GF-D8 (cell line): ENCODE measurements at places on chromosomes 1 and 21.

DNA sequence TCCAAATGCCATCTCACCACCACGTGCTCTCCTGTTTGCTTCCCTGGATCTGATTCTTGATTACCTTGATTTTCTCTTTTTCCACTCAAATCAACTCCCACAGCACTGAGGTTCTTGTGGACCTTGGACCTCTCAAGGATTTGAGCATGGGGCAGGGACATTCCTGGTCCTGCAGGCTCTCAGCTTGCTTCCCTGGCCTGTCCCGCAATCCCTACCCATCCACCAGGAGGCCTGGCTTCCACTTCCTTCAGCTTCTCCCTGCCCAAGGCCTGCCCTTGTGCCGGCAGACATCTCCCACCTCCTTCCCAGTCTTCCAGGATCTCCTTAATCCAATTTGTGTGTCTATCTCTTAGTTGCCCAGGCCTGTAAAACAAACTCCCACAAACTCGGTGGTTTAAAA lies 21.6 kb downstream of the PLA2G2A start:
- no peak for DNase-seq

DNA sequence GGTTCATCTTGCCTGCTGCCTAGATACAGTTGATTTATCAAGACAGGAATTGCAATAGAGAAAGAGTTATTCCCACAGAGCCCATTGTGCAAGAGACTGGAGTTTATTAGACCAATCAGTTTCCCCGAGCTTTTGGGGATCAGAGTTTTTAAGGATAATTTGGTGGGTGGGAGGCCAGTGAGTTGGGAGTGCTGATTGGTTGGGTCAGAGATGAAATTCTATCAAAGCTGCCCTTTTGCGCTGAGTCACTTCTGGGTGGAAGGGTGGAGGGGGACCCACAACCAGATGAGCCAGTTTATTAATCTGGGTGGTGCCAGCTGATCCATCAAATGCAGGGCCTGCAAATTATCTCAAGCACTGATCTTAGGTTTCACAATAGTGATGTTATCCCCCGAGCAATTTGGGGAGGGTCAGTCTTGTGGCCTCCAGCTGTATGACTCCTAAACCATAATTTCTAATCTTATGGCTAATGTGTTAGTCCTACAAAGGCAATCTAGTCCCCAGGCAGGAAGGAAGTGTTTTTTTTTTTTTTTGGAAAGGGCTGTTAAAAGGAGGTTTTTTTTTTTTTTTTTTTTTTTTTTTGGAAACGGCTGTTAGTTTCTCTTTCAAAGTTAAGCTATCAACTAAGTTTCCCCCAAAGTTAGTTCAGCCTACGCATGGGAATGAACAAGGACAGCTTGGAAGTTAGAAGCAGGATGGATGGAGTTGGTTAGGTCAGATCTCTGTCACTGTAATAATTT lies 7.4 kb downstream of the SLC16A4 start:
- peak; percentile 62 for DNase-seq

DNA sequence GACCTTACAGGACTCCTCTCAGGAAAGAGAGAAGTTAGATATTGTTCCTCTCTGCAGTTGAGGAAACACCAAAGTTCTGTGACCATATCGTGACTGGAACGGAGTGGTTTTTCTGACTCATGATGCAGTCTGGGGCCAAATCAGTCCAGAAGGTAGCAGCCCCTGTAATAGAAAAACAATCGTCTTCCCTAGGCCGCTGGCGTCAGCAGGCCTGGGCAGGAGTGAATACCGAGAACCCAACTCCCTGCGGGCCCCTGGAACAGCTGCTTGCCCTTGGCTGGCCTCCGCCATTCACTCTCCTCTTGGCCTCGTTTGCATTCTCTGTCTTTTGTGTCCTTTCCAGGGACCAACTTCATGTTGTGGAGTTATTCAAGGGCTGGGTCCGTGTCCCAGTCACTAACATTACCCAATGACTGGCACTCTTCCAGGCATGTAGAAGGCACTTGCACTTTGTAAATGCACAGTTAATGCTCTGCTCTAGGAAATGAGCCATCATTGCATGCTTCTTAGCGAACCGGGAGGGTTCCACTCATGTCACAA lies 10.9 kb upstream of the CD101 start:
- peak; percentile 15 for DNase-seq

GRCh38 chr1:43622471-43622870 lies 27.5 kb upstream of the KDM4A start:
- DNase-seq = no peak

DNA sequence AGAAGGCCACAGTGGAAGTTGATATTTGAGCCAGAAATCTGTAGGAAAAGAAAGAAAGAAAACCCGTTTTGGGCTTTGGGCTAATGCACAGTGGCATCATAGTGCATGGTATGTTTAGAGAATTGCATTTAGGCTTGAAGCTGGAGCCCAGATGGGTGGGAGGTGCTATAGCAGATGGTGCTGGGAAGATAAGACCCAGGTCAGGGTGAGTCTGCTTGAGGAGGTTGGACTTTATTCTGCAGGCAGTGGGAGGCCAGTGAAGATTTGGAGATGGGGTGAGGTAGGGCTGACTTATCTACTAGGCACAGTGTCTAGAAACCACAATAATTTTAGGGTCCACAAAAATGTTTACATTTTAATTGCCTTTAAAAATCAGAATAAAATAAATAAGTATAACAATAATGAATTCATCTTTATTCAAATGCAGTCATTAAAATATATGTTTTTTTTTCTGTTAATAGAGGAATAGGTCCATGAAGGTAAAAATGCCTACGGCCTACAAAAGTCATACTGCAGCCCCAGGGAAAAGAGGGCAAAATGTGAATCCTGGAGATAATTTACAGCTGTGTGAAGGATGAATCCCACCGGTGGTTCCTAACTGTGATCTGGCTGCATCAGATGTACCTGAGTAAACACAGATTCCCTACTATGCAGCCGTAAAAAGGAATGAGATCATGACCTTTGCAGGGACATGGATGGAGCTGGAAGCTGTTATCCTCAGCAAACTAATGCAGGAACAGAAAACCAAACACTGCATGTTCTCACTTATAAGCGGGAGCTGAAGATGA lies 8.7 kb downstream of the DNAJC6 start:
- no peak for DNase-seq
